AG04450 (cell line): ENCODE measurements at places on chromosomes 6 and 20. TPM values are rescaled to one million over a fixed set of nuclear protein-coding genes. Genes with fewer than 3 reads are reported as not detected.

The RSPH3 gene
- polyA plus RNA-seq = 1.6 and 2.0 TPM in 2 replicates

The FNDC11 gene
- 0.64 and 0.76 TPM in 2 replicates for polyA plus RNA-seq

The SLC17A3 gene
- 0.04 TPM in 1 of 2 replicates, not detected in the other for polyA plus RNA-seq

The SOX18 gene
- polyA plus RNA-seq = not detected in 2 replicates

The TSBP1 gene
- not detected in 2 replicates for polyA plus RNA-seq
